ENCODE measurements at places on chromosomes 3 and 15.

DNA sequence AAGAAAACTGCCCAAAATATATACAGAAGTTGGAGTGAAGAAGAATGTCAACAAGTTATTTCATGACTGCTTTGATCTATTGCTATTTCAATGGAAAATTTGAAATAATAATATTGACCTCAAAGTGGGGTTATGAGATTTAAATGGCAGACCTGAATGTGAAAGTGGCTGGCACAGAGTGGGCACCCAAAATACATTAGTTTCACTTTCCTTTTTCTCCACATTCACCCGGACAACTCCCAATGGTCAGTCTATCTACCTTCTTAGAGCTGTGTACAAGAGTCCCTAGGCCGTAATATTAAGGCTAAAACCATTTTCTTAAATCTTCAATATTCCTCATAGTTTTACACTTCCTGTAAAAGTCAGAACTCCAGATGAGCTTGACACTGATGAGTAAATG lies 61.6 kb upstream of the ETV5 start:
- DNase-seq, result no peak

GRCh38 chr3:52121813-52122212 lies 32.4 kb downstream of the POC1A start:
- no peak for DNase-seq

- DNase-seq, result no peak
Measured at GRCh38 chr3:40546816-40547215, 22.1 kb downstream of the ZNF621 start.

GRCh38 chr15:69885173-69885955 lies 212.4 kb downstream of the TLE3 start:
- DNase-seq, result no peak

DNA sequence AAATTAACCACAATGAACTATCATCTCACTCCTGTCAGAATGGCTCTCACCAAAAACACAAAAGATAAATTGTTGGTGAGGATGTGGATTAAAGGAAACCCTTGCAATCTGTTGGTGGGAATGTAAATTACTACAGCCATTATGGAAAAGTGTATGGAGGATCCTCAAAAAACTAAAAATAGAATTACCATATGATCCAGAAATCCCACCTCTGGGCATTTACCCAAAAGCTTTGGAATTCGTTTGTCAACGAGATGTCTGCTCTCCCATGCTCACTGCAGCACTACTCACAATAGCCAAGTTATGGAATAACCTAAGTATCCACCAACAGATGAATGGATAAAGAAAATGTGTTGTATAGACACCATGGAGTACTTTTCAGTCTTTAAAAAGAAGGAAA lies 21.6 kb downstream of the FSIP1 start:
- DNase-seq, result no peak

- no peak for DNase-seq
Measured at GRCh38 chr3:9934235-9934621, 594 bp downstream of the CRELD1 start.

DNA sequence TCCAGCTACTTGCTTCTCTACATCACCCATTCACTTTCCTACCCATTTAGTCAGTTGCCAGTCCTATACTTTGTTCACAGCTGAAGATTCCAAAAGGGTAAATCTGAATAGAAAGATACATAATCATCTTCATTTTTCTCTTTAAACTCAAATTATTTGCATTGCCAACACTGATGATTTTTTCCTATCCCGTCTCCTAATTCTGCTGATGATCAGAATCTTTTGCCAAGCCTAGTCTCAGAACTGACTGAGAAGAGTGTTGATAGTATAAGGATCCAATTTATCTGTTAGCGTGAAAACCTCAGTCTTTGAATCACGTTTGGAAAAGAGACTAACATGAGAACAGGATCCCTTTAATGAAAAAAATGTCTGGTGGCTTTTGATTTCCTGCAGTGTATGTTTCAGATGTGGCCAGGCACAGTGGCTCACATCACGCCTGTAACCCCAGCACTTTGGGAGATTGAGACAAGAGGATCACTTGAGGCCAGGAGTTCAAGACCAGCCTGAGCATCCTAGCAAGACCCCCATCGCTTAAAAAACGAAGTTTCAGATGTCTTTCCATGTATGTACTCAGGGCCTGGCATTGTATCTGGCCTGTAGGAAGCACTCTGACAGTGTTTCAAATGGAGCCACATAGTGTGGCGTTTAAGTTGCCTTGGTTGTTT lies 169.4 kb downstream of the KLHL25 start:
- no peak for DNase-seq

DNA sequence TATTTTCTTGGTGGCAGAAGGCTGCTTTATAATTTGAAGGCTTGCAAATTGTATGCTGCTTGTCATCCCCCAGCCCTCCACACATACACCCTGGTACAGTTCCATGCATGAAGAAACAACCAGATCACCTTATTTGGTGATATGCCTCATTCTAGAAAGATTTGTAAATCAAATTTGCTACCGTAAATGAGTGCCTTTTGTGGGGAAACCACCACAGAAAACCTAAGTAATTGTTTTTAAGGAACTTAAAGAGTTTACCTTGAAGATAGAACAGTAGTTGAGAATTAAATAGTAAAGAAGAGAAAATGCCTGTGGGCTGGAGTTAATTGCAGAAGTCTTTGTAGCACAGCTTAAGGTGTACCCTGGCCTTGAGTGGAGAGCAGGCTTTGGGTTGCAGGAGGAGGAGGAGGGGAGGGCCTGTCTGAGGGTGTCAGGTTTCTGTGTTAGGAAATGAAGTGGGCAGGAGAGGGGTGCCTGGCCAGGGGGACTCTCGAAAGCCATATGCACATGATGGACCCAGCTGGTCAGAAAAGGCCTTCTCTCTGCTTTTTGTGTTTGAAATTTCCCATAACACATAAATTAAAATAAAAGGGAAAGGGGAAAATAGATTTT lies 6.9 kb downstream of the NIPA2 start:
- no peak for DNase-seq

GRCh38 chr3:55719006-55719405 lies 231.9 kb upstream of the WNT5A start:
- DNase-seq, result no peak

DNA sequence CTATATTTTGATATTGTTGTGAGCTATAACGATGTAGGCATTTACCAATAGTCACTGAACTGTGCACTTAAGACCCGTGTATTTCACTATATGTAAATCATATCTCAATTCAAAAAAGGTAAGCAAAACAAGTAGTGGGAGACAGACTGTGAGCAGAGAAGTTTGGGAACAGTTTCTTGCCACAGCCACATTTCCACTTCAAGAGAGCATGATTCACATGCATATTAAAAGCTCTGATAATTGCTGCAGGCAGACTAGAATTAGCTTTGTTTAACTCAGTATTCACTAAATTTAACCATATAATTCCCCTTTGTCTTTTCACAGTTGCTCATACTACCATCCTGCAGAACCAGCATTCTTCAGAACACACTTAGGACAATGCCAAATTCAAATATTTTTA lies 168.4 kb upstream of the ZNF385D start:
- DNase-seq, result no peak

- no peak for DNase-seq
Measured at GRCh38 chr15:83092309-83092976, 15.0 kb upstream of the TM6SF1 start.

DNA sequence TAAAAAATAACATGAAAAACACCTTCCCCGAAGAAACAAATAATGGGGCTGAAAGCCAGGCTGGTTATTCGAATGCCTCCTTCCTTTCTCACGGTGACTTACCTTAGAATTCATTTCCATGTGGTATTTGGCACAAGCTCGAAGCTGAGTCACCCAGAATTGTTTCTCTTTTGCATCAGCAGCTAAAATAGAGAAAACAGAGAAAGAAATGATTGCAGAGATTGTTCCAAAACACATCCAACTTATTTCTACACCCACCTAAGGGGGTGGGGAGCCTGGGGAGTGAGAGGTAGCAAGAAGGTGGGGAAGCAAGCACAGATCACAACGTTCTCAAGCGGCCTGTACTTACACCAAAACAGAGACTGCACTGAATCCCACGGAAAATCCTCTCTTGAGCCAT lies 104.7 kb downstream of the OSBPL10 start:
- DNase-seq, result no peak

DNA sequence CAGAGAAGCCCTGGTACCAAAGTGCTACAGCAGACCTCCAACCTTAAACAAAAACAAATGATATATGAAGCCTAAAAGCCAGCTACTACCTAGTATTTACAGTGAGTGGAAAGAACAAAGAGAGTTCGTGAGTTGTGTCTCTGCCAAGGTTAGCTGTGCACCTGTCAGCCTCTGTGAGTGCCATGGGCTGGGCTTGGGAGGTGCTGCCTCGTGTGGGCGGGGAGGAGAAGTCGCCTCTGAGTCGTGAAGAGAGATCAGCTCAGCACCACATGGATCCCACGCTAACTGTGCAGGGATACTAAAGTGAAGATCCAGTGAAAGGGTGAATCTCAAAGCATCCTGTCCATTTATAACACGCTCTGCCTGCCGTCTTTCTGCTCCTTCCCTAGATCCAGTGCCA lies 101.9 kb downstream of the CHDH start:
- DNase-seq, result no peak

DNA sequence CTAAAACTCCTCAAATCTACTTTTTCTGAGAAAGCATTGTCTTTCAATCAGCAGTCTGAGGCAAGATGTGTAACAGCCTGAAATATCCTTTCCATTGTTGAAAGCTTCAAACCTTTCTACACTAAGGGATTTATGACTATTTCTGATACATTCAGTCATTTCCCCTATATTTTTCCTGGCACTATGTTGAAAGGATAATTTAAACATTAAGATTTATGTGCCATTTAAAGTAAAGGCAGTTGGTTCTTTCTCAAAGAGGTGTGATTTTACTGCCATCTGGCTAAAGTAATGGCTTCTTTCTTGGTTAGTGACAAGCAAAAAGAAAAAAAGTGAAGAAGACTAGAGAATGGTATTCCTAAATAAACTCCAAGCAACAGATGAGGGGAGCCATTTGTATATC lies 249.6 kb upstream of the COL8A1 start:
- DNase-seq, result no peak

GRCh38 chr3:188904670-188905069 lies 267.1 kb upstream of the TPRG1 start:
- no peak for DNase-seq

DNA sequence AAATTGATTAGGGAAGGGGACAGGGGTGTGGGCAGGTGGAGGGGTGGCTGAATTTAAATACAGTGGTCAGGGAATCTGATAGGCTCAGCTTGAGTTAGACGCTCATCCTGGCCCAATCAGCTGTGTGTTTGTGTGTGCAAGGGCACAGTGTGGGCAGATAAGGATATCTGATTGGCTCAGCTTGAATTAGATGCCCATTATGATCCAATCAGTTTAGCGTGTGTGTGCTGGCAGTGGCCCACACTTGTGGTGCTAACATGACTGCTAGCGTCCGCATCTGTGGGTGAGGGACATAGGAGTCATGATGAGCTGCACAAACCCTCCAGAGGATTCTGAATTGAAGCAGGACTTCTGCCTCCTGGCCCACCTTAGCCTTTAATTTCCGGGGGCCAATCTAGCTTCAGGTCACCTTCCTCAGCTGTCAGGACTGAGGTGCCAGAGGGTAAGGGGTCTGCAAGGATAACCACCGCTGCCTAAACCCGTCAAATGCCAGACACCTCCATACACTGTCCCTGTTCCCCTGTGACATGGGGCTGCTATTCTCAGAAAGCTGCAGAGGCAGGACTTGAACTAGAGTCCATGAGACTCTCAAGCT lies 97.3 kb downstream of the CORO2B start:
- DNase-seq, result peak; percentile 60

DNA sequence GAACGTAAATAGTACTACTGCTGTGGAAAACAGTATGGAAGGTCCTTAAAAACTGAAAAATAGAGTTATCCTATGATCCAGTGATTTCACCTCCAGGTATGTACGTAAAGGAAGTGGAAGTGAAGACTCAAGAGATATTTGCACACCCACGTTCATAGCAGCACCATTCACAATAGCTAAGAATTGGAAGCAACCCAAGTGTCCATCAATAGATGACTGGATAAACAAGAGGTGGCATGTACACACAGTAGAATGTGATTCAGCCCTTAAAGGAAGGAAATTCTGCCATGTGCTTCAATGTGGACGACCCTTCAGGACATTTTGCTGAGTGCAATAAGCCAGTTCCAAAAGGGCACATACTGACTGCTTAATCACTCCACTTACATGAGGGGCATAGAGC lies 188.3 kb downstream of the APBA2 start:
- no peak for DNase-seq

- DNase-seq, result no peak
Measured at GRCh38 chr3:162534431-162534830, 1037.8 kb downstream of the OTOL1 start.

- no peak for DNase-seq
Measured at GRCh38 chr3:144415492-144415891, 443.9 kb downstream of the DIPK2A start.

DNA sequence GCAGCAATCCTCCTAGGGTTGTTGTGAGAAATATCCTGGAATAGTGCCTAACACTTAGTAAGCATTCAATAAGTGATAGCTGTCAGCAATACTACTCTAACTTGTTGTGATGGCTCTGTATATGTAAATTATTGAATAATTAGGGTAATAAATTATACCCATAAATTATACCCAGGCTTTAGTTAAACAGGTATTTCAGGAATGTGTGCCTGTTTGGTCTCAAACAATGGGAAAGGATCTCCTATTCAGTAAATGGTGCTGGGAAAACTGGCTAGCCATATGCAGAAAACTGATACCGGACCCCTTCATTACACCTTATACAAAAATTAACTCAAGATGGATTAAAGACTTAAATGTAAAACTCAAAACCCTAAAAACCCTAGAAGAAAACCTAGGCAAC lies 14.8 kb upstream of the ARNT2 start:
- DNase-seq, result no peak

GRCh38 chr15:39272901-39273300 lies 308.0 kb upstream of the THBS1 start:
- DNase-seq, result no peak

GRCh38 chr15:56038015-56038414 lies 44.6 kb upstream of the NEDD4 start:
- DNase-seq, result no peak

DNA sequence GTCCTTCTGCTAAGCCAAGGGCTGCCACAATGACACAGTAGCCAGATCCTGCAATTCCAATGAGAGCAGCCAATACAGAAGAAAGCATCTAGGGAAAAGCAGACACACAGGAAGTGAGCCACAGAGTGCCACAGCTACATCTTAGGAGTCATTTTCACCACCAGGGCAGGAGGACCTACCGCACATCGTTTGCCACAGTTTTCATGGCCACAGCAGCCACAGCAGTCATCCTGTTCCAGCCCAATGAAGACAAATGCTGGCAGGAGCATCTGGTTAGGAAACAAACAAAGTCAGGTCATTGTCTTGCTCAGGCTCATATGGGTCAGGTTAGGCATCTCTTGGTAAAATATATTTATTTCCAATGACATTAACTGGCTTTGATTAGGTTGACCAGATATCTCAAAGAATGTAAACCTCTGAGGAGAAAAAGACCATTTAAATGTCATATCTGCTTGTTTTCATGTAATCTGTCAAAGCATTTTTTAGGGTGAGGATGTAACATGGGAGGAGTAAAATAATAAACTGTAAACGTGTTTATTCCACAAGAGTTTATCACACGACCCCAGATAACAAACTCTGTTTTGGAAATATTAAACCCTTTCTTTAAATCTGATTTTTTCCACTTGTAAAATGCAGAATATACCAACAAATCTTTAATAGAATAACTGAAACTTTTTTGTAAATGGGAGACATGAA lies 1.8 kb downstream of the TM4SF1 start:
- no peak for DNase-seq
